ENCODE measurements at places on chromosomes 1 and 21.

- DNase-seq = no peak
Measured at GRCh38 chr1:232333419-232333767, 296.5 kb downstream of the SIPA1L2 start.

- DNase-seq = no peak
Measured at GRCh38 chr1:38326856-38327255, 280.3 kb upstream of the POU3F1 start.

DNA sequence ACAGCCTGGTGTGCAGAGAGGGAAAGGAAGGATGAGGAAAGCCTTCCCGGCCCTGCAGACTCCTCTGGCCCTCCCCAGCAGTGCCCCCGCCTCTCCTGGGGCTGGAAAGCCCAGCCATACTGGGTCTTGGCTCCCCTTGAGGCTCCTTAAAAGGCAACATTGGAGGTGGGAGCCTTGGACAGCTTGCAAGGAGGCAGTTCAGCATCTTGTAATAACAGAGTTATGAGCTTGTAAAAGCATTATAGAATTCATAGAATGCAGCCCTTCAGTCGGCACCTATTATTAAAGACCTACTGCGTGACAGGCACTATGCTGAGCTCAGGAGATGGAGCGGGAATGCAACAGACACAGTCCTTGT lies 4.2 kb downstream of the TINAGL1 start:
- no peak for DNase-seq

DNA sequence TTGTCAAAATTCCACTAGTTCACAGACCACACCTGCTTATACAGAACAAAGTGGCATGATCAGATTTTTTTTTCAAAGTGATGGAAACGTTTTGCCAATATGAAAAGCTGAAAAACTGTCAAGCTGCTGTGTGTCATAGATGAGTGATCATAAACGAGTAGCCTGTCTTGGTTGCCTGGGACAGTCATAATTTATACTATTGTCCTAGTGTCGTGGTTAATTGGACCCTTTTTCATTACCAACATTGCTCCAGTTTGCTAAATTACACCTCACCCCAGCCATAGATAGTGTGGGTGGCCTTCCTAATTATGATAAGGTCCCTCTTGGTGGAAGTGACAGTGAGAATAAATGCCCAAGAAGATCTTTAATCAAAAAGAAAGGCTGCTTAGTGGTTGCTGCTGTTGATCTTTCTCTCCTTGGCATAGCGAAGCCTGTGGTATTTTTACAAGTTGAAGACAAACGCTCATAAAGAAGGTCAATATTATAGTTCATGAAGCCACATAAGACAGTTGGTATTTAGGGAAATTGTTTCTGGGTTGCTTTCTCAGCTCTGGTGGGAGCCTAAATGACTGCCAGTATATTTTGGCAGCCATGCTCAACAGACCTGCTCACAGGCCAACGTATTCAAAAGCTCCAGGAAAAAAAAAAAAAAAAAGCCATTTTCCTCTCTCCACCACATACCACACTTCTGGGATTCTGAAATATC lies 478.1 kb downstream of the PLA2G4A start:
- DNase-seq = no peak

DNA sequence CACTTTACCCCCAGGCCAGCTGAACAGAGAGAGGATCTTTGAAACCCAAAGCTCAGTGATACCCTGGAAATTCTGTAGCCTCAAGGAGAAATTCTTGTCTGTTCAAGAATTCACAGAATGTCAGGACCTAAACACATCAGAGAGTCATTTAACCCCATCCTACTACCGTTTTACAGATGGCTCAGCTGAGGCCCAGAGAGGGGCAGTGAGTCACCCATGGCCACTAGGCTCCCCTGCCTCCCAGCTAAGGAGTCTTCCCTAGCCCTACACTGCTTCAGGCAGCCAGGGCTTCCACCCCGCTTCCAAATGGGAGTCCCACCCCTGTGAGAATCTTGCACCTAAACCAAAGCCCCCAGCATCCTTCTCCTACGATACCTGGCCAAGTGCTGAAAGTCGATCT lies 28.3 kb downstream of the VWA5B1 start:
- no peak for DNase-seq

DNA sequence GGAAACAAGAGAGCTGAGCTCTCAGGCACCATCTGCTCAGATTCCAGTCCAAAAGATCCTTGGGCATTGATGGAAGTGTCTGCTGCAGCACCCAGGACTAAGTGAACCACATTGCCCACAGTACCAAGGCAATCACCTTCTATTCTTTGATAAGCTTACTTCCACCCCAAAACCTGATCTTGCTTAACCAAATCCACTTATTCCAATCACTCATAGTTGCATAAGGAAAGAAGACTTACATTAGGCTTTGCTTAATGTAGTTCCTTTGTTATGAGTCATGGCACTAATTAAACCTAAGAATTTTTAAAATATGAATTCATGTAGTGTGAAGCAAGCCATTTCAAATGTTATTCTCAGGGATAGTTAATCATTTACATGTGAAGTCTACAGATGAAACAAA lies 84.5 kb downstream of the UCHL5 start:
- no peak for DNase-seq

DNA sequence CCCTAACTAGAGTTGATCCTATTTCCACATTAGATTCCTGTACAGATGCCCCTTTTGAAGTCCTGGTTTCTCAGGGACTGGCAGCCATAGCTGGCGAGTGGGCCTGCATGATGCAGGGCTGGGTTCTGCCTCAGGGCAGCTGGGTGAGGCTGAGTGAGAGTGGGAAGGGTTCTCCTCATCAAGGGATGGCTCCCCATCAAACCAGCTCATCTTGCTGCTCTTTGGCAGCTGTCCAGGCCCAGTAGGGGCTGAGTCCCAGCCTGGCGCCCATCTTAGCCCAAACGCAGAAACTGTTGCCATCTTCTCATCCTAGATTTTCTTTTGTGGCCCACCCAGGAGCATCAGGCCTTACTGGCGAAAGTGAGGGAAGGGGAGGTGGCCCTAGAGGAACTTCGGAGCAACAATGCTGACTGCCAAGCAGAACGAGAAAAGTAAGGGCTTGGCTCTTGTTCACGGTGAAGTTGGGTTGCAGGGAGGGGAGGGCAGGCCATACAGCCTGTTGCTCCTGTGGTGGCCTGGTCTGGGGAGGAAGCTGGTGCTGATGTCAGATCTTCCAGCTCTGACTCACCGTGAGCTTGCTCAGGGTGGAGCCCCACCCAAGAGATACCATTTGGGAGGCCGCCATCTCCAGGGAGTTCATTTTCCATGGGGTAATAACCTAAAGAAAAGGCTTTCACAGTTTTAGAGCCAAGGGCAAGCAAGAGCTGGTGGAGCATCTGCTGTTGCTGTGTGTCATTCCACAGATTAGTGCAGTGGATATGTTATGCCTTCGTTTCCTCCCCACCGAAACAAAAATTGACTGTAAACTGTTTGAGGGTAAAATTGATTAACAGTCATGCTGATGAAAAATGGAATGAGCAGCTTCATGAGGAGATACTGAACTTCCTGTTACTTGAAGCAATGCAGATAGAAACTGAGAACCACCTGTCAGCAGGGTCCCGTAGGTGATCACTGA lies 34.7 kb downstream of the TUFT1 start:
- no peak for DNase-seq

All from activated naive CD8-positive, alpha-beta T cell treated with anti-CD3 and anti-CD28 coated beads, Interleukin-2, amount 50 U/mL, for 16 hours (primary cell).